Urinary bladder (tissue), 4 donors: ENCODE measurements at places on chromosomes 7 and 10. TPM values are rescaled to one million over a fixed set of nuclear protein-coding genes. Genes with fewer than 3 reads are reported as not detected.

PRRT4 gene
- total RNA-seq = 1.4 TPM

CTAGE4 gene
- total RNA-seq = 7.8 TPM

SPDYE2 gene
- 0.16 TPM for total RNA-seq

HTRA1 gene
- total RNA-seq = 83.9 TPM

HOXA9 gene
- 19.8 TPM for total RNA-seq

OR6B1 gene
- not detected for total RNA-seq

SPAM1 gene
- not detected for total RNA-seq

STEAP2 gene
- 31.4 TPM for total RNA-seq

FIS1 gene
- 66.7 TPM for total RNA-seq

NAT16 gene
- not detected for total RNA-seq

CPN1 gene
- total RNA-seq = 0.16 TPM
